ENCODE measurements at places on chromosomes 4 and X.

DNA sequence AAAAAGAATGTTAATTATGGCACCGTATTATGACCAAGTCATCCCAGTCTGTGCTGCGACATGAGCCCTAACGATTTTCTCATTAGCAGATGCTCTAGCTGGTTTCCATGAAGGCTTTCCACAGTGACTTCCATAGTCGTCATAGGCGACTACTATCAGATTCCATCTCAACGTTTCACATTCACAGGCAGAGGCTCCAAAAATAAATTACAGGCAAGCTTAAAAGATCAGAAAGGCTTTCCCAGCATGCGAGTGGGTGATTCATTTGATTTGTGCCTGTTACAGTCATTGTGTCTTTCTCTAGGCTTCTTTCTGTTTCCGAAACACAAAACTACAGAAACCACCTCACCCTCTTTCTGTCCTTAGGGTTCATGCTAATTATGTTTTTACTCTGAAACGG lies 43.2 kb downstream of the PALLD start:
- no peak for DNase-seq

DNA sequence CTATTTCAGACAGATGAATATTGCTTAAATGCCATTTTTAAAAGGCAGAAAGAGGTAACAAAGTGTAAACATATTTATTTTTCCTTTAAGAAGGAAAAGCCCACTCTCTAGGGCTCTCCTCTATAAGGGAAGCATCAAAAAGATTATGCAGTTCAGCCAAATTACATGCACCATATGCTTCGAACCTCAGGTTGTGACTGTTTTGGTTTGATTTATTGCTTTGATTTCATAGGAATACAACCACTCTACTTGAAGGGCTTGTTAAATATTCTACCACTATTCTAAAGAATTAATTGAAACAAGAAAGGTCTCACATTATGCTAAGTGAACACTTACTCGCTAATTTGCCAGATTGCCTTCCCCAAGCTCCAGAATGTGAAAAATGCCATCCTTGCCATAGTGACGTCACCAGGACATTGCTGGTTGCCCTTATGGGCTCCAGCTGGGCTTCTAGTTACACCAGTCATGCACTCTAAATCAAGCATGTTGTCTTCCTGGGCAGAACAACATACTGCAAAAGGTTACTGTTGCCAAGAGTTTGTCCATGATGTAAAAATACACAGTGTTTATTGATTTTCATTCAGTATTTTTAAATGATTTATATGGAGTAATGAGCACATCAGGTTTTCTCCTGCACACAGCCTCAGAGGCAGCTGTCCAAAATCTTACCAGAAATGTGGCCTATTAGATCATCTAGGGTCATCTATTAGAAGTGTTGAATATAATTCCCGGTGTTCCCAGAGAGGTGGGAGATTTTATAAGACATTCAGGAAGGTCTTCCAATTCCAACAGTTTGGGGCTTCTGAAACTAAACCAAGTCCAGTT lies 164.4 kb upstream of the RAPGEF2 start:
- no peak for DNase-seq

GRCh38 chr4:16129336-16129735 lies 45.5 kb upstream of the PROM1 start:
- no peak for DNase-seq

DNA sequence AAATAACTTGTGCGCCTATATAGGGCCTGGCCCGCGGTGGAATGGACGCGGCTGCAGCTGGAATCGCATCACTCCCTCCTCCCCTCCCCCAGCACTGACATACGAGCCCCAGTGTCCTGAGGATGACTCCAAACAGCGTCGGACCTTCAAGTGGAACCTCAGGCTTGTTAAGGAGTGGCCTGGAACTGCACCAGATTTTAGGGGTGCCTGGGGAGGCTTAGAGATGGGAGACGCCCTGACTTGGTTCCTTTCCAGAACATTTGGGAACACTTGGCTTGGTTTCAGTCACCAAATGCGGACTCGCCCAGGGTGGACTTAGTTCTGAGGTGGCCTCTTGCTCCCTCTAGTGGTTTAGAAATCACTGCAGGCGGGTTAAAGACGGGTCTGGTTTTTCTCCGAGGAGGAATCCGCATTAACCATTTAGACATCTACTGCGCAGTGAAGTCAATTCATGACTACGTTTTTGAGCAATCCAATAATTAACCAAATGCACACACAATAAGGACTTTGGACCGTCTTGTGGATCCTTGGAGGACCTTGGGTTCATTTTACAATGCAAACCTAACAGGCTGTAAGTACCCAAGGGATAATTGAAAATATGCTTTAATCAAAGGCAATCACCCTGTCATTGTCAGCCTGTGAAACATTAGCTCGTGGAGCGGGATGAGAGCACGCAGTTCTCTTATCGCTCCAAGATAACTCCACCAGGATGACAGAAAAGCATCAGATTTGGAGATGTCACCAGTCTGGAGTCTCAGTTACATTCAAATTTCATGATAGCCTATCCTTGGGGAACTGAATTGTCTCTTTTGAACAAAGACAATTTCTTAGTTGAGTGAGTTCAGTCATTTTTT lies 11.2 kb upstream of the PDGFRA start:
- peak; percentile 69 for DNase-seq

DNA sequence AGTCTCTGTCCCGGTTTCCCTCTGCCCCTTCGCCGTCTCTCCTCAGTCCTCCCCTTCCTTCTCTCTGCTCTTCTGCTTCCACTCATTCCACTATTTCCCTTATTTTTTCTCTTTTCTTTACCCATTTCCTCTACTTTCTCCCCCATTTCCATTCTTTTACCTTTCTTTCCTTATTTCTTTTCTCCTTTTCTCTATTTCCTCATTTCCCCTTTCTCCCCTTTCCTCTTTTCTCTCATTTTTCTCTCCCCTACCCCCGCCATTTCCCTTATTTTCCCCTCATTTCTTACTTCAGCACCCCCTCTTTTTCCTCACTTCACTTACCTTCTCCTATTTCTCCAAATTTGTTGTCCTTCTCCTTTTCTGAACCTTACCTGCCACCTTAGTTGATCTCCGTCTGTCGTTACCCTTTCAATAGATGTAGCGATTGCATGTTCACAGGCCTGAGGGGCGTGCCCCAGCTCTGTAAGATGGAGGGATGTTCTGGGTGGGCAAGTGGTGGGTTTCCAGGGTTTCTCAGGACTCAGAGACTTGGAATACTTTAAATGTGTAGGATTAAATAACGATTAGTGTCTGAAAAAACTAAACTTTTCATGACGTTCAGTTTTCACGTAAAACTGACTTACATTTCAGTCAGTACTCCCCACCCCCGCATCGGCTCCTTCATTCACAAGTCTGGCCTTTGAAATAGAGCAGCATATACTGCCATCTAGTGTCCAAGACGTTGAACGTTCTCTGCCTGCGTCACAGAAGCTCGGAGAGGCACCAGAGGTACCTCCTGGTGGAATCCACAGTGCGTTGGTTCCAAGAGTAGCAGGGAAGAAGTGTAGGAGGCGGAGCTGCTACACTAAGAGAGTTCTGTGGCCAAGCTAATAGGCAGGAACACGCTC lies 641 bp upstream of the NCBP2L start:
- peak; percentile 74 for DNase-seq

DNA sequence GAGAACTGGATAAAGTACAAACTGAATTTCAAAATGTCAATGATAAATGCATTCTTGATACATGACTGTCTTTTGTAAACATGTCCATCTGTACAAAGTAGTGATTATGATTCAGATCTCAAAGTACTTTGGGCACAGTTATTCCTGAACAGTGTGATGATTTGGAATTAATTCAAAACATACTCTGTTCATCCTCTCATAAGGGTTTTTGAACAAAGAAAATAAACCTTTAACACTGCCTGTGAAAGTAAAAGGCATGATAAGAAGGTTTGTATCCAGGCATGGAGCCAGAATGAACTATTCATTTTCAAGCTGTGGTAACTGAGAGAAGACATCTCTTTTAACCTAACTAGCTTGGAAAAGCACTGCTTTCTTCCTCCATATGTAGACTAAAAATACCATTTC lies 883 bp upstream of the KLHL4 start:
- DNase-seq = peak; percentile 9

- no peak for DNase-seq
Observed at GRCh38 chr4:15232366-15233263, 195.2 kb upstream of the C1QTNF7 start.

DNA sequence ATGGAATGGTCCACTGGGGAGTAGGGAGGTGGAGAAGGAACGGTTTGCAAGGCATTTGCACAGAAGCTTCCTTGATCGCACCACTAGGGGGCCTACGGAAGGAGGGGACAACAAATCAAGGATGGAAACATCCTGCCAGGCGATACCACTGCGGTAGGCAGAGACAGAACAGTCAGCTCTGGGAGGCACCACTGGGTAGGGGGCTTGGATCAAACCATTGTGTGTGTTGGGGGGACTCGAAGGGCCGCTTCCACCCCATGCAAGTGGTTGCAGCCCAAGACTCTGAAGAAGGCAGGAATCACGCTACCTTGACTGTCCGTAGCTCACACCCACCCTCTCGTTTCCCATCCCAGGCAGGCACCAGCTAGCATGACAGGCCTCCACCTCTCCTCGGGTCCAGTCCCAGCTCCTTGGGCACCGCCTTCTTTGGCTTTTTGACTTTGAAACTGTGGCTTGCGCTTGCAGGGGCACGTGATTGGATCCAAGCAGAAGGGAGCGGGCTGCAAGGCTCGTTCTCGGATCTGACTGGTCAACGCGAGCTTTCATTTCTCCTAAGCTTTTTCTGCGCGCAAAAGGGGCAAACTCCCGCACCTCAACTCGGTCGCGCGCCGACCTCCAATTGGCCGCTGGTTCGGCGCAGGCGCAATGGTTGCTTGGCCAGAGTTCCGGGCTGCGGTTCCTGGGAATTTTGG lies 28.4 kb downstream of the GAGE1 start:
- no peak for DNase-seq

DNA sequence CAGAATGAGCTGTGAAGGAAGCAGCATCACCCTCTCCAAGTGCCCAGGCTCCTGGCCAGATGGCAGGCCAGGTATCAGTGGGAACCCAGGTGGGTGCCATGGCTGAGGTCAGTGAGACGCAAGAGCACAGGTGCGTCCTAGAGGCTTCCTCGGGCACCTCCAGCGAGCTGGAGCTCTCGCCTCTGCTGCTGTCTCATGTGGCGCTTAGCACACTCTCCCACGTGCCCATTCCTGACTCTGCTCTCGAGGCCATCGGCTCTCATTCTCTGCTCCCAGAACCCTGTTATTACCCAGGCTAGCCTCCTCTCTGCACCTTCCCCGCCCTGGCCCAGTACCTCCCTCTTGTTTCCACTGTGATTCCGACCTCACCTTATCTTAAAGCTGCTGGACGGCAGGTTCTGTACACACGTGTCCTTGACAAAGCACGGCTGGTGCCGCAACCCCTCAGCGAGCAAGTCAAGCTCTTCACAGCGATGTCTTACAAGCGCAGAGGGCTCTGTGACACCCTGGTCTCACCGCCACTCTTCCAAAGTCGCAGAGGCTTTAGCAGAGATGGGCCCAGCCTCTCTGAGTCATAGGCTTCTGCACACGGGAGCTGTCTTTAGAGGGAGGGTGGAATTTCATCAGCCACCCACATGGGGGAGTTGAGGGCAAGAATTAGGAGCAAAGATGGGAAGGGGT lies 15.4 kb upstream of the MSANTD1 start:
- no peak for DNase-seq

GRCh38 chr4:4991541-4992099 lies 27.6 kb downstream of the CYTL1 start:
- no peak for DNase-seq

GRCh38 chr4:42945874-42946273 lies 53.4 kb downstream of the GRXCR1 start:
- no peak for DNase-seq

DNA sequence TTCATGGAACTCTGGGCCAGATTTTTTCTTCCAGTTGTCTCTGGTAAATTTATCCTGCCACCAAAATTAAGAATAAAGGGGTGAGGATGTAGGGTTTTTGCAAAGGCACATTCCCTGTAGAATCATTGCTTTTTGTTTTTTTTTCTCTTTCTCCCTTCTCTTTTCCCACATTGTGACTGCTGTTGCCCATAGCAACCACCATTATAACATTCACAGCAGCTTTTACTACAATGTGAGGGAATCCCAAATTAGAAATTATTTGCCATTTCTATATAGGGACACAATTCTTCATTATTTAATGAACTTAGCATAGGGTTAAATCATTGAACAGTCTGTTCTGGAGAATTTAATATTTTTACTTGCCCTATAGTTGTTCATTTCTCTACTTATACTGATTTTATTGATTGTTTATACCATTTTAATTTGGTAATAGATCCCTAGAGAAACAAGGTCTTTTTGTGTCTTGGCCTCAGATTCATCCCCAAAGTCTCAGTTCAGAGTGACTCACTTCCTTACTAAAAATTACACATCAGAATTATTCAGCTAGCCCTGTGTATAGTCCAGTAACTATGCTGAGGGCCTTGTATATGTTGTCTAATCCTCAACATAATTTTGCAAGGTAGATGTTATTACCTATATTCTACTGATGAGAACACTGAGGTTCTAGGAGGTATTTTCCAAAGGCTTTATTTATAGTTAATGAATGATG lies 80.8 kb upstream of the ANK2 start:
- no peak for DNase-seq

DNA sequence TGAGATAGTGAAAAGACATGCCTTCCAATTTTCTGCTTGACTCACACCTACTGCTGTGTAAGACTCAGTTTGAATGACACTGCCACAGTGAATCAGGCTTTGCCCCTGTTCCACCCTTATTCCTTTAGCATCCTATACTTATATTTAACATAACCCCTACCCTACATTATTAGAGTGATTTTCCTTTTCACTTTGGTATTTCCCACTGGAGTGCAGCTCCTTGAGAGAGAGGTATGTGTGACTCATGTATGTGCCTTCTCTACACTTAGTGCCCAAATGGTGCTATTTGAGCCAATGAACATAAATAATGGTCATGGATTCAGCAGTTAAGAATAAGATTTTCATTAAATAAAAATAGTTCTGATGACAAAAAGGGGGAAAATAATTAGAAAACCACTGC lies 69.5 kb downstream of the RRAGB start:
- no peak for DNase-seq

GRCh38 chrX:114591121-114591520 lies 7.2 kb downstream of the HTR2C start:
- no peak for DNase-seq

All from NCI-H1105 treated with DMSO at 0.1 percent for 48 hours (cell line).